ENCODE measurements at places on chromosomes 5 and 9.

DNA sequence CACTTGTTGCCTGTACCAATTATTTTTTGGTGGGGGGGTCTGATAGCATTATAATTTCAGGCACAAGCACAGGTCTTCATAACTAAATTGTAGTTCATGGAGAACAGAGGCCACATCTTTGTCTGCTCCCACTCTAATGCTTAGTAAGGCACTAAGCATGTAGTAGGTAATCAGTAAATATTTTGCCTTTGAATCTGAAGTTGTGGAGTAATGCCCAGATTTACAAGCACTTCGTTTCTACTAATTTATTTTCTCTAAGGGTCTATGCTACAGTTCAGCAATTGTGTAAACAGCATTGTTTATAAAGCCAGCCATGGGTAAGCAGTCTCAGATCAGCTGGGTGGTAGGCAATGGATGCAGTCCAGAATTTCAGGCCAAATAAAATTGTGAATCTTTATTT is 78.6 kb downstream of the GRIA1 start:
- no peak for DNase-seq

GRCh38 chr5:101611039-101611438 is 685.0 kb downstream of the SLCO4C1 start:
- no peak for DNase-seq

DNA sequence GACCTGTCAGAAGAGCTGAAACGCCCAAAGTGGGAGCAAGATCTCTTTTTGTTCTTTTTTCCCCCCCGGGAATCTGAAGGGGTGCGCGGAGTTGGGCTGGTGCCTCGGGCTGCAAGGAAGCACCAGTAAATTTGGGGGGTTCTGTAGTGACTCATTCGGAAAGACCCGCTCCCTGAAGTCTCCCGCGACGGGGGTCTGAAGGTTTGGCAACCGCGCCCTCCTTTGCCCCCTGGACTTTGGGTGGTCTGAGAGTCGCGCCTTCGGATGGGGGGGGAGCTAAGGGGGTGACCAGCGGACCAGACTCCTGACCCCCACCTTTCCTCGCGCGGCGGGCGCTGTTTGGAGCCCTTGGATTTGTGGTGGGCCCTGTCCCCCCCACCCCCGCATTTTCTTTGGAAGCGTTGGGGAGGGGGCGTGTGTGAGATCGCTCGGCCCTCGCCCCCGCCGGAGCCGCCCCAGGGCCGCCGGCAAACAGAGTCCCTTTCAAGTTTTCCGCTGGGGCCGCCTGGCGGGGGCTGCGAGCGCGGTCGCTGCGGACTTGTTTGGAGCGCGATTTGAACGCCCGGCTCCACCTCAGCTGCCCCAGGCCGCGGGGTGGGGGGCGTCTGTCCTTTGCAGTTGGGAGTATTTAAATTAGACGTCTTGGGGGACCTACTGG is 2.0 kb downstream of the CXXC5 start:
- no peak for DNase-seq

DNA sequence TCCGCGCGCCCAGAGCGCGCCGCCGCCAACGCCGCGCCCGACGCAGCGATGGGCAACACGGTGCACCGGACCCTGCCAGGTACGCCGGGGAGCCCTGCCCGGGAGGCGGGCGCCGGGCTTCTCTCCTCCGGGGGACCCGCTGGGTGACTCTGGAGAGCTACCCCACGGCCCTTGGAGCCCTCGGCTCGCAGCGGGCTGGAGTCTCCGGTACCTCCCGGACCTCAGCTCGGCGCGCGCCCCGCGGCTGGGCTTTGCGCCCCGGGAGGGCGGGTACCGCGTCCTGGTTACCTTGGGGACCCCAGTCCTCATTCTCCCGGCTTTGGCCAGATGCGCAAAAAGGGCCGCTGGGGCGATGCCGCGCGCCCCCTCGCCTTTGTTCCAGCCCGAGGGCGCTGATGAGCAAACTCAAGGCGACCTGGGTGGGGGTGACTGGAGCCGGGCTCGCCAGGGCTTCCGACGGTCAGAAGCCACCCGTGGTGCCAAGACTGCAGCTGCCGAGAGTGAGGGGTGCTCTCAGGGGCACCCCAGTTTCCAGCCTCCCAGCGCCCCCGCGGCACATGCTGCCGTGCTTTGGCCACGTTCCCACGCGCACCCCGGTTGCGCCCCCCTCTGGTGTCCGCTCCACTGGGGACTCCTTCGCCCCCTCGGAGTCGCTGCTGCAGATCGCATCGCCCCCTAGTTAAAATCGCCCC is 442 bp downstream of the NEURL1B start:
- no peak for DNase-seq

- no peak for DNase-seq
Observed at GRCh38 chr5:35516271-35516670, 101.4 kb upstream of the SPEF2 start.

- DNase-seq = no peak
Observed at GRCh38 chr5:17252543-17252942, 35.1 kb downstream of the BASP1 start.

DNA sequence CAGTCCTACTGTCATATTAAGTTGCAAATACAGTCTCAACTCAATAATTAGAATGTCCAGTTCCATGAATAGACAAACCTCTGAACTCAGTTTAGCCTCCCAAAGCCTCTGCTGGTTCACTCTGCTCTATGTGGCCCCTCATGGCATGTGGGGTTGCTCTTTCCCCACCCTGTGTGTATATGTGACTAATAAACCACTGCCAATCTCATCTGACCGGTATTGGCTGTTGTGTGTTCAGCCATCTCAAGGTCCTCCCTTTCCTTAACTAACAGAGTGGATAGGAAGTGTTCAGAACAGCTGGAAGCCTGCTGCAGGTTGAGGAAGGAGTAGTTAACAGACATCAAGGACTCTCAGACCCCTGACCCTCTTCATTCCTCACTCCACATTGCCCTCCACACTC is 55.3 kb downstream of the IL33 start:
- DNase-seq = no peak

- no peak for DNase-seq
Observed at GRCh38 chr9:132937463-132937901, 6.9 kb downstream of the TSC1 start.

- DNase-seq = no peak
Observed at GRCh38 chr5:52893105-52893504, 96.0 kb upstream of the ITGA2 start.

DNA sequence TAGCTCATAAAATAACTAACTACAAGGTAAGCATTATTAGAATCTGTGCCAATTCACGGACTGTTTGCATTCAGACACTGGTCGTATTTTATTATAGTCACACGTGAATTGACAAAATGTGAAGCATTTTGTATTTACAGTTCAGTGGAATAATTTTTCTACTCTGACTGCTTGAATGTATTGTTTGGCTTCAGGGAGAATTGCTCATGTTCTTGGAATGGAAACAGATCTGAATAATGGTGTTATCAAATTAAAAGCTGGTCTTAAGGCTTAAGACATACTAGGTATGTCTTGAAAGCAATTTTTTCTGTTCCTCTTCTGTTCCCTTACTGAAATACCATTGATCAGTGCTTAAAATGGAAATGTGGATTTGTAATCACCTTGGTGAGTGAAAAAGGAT is 543.7 kb upstream of the TLE4 start:
- DNase-seq = no peak

- DNase-seq = no peak
Observed at GRCh38 chr5:39412721-39413394, 11.9 kb downstream of the DAB2 start.

DNA sequence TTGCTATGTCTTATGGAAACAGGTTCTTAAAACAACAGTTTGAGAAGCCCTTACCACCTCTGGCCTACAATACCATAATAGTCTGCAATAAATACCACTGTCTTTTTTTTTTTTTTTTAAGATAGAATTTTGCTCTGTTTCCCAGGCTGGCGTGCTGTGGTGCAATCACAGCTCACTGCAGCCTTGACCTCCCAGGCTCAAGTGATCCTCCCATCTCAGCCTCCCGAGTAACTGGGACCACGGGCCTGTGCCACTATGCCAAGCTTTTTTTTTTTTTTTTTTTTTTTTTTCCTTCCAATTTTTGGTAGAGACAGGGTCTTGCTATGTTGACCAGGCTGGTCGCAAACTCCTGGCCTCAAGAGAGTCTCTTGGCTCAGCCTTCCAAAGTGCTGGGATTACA is 37.0 kb downstream of the AFF4 start:
- no peak for DNase-seq

DNA sequence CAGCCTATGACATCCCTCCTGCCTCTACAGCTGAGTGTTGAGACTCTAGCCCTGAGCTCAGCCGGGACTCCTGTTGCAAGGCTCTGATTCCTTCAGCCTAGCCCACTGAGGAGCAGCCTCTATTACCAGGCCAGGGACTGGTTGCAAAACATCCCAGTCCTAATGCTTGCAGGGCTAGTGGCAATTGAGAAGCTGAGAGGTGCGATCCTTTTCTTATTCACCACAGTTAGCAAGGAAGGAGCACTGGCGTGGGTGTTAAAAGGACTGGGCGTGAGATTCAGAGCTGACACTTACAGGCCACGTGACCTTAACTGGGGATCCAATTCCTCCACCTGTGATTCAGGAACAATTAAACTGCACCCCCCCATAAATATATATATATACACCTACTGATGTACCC is 58.8 kb downstream of the GARNL3 start:
- no peak for DNase-seq

GRCh38 chr5:136082390-136083193 is 50.1 kb upstream of the SMAD5 start:
- peak; percentile 15 for DNase-seq

DNA sequence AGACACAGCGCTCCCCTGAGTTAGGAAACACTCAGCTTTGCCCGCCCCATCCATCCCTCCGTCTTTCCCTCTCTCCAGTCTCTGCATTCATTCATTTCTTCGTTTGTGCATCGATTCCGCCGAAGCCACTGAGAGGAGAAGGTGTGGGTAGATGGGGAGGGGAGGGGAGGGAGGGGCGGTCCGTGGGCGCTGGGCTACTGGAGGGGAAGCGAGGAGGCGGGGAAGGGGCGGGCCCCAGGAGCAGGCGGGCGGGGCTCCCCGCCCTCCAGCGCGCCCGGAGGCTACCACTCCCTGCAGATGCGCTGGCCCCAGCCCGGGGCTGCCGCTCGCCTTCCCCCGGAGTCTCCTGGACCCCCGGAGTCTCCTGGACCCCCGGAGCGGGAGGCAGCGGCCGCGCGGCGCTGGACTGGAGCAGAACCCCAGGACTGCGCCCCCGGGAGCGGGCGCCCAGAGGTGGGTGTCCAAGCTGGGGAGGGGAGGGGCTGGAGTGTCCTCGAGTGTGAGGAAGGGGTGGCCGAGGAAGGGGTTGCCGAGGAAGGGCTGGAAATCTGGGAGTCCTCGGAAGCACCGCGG is 159.5 kb downstream of the C9orf152 start:
- peak; percentile 68 for DNase-seq

GRCh38 chr5:80037366-80037765 is 2.2 kb downstream of the THBS4 start:
- no peak for DNase-seq

DNA sequence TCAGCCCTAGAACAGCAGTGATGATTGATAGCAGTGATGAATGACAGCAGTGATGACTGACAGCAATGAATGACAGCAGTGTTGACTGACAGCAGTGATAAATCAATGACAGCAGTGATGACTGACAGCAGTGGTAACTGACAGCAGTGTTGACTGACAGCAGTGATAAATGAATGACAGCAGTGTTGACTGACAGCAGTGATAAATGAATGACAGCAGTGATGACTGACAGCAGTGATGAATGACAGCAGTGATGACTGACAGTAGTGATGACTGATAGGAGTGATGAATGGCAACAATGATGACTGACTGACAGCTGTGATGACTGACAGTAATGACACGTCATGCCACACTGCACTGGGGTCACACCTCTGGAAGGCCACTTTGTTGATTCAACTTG is 106.8 kb downstream of the ENTREP1 start:
- DNase-seq = no peak

GRCh38 chr9:24516463-24516862 is 29.2 kb downstream of the IZUMO3 start:
- no peak for DNase-seq

DNA sequence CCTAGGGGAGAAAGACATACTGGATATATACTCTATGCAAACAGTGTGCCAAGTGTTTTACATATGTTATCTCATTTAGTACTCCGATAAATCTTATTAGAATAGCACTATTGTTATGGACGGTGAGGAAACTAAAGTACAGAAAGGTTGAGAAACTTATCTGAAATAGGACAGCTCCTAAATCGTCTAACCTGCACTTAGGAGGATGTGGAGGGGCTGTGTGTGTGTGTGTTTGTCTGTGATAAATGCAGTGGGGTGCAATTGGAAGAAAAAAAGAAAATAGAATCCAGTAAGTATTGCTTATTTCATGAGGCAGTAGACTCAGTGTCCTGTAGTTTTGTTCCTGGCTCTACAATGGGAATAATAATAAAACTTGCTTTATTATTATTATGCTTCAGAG is 106.4 kb upstream of the IL6ST start:
- DNase-seq = no peak

DNA sequence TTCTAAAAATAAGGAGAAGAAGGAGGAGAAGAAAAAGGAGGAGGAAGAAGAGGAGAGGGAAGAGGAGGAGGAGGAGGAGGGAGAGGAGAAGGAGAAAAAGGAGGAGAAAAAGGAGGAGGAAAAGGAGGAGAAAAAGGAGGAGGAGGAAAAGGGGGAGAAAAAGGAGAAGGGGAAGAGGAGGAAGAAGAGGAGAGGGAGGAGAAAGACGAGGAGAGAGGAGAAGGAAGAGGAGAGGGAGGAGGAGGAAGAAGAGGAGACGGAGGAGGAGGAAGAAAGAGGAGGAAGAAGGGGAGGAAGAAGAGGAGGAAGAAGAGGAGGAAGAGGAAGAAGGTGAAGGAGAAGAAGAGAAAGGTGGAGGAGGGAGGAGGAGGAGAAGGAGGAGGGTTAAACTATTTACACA is 210.2 kb upstream of the TRPM3 start:
- no peak for DNase-seq

- no peak for DNase-seq
Observed at GRCh38 chr9:75432386-75432785, 344.1 kb downstream of the OSTF1 start.

GRCh38 chr9:69139596-69139995 is 34.5 kb upstream of the TJP2 start:
- DNase-seq = no peak

GRCh38 chr9:135216791-135217441 is 129.4 kb downstream of the OLFM1 start:
- DNase-seq = no peak

GRCh38 chr5:168578538-168579487 is at the start of gene PANK3:
PANK3 (minus strand) TSS chr5:168579368; CDS start chr5:168579283, 85 bp downstream.
- no peak for DNase-seq

DNA sequence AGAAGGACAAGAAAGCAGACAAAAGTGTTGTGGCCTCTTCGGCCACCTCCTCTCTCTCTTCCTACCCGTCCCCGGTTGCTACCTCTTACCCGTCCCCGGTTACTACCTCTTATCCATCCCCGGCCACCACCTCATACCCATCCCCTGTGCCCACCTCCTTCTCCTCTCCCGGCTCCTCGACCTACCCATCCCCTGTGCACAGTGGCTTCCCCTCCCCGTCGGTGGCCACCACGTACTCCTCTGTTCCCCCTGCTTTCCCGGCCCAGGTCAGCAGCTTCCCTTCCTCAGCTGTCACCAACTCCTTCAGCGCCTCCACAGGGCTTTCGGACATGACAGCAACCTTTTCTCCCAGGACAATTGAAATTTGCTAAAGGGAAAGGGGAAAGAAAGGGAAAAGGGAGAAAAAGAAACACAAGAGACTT is 2.4 kb downstream of the EGR1 start:
- no peak for DNase-seq

Data from stimulated activated CD8-positive, alpha-beta memory T cell treated with anti-CD3 and anti-CD28 coated beads, Interleukin-7, amount 100 ng/mL, for 4 hours (primary cell).